CD4-positive, alpha-beta T cell treated with Interleukin-15 for 4 hours (primary cell): ENCODE measurements at places on chromosomes 5 and 9.

GRCh38 chr5:141515141-141515540 lies 26.3 kb downstream of the PCDHGC5 start:
- DNase-seq = no peak

- no peak for DNase-seq
Observed at GRCh38 chr9:20023961-20024571, 235.2 kb upstream of the SLC24A2 start.

GRCh38 chr9:104970271-104970987 lies 42.5 kb upstream of the ABCA1 start:
- DNase-seq = no peak

DNA sequence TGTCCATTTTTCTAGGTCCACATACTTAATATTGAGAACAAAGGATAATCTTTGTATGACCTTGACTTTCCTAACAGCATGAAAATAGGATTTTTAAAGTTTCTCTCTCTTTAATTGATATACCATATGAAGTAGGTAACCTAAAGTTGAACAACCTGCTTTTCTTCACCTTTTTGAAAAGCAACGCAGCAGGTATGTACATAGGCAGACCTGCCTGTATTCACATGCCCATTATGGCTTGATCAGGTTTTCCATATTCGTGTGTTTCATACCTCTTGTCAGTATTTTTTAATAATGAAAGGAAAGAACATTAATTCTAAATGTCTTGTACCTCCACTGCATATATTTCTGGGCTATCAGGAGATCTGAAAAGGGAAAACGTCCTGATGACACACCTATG lies 1.5 kb upstream of the ADAMTSL1 start:
- DNase-seq = no peak

- DNase-seq = no peak
Observed at GRCh38 chr5:172005708-172006320, 624 bp downstream of the FBXW11 start.

- peak; percentile 64 for DNase-seq
Observed at GRCh38 chr5:59174248-59174844, 591.5 kb downstream of the RAB3C start.

- DNase-seq = no peak
Observed at GRCh38 chr5:55624841-55625588, 87.1 kb downstream of the SLC38A9 start.

DNA sequence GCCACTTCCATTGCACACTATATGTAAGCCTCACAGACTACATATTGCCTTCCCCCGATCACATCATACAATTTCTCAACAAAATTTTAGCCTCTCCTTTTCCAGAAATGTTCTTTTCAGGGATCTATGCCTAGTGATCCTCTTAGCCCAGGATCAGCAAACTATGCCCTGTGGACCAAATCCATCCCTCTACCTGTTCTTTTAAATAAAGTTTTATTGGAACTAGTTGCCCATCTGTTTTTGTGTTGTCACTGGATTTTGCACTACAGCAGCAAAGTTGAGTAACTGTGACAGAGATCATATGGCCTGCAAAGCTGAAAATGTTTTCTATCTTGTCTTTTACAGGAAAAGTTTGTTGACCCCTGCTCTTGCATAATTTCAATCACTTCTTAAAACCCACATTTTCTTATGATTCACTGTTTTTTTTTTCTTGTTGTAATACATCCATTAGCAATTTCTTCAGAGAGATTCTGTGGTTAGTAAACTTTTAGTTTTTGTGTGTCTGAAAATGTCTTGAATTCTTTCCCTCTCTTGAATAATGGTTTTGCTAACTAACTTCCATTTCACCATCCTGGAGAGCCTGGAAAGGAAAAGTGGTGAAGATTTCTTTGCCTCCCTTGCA lies 7.1 kb downstream of the TXNDC8 start:
- DNase-seq = no peak

DNA sequence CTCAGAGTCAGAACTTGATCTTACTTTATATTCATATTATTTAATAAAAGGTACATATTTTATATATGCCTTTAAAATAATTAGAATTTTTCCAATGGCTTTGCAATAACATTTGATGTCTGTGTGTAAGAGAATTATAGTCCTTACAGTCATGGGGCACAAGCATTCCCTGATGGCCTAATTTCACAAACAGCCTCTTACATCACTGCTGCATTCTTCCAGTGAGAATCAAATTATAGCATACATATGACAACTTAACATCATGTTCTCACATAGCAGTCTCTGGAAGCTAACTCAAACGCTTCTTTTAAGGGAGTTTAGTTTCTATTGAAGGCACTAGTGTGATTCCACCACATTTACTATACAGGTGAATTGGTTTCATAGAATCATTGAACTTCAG lies 15.3 kb upstream of the PRUNE2 start:
- DNase-seq = no peak
